ENCODE measurements at places on chromosomes 5 and 9.

DNA sequence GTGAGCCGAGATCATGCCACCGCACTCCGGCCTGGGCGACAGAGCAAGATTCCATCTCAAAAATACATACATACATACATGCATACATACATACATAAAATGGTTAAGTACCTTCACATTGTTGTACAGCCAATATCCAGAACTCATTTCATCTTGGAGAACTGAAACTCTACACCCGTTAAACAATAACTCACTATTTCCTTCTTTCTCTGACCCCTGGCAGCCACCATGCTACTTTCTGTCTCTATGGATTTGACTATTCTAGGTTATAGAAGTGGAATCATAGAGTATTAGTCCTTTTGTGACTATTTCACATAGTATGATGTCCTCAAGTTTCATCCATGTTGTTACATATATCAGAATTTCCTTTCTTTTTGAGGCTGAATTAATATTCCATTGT is 9.6 kb upstream of the KIF27 start:
- no peak for DNase-seq

DNA sequence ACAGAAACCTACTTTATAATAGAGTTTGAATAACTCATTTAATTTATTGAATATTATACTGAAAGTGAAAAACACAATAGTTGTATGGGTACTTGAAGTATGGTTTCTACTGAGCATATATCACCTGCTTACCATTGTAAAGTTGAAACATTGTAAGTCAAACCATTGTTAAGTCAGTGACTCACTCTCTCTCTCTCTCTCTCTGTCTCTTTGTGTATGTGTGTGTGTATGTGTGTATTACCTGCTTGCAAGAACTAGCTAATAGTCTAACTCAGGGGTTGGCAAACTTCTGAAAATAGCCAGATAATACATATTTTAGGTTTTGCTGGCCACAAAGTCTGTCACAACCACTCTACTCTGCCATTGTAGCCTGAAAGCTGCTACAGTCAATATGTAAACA is 564.3 kb upstream of the ZNF608 start:
- DNase-seq, result no peak

- DNase-seq, result no peak
Measured at GRCh38 chr9:17491780-17492179, 87.1 kb upstream of the SH3GL2 start.

GRCh38 chr5:93305984-93306383 is 275.0 kb downstream of the NR2F1-AS1 start:
- DNase-seq, result no peak

DNA sequence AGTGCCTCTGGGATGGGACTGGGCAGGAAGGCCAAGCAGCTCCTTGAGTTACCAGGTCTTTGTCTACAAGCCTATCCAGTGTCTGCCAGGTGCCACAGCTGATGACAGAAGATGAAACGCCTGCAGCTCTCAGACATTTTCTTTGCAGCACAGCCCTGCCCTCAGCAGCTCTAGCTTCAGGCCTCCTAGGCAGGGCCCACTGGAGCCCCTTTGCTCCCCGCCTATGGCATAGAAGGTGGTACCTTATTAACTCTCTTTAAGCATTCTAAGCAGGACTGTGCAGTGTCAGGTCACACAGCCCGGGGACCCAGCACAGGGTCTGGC is 1.3 kb upstream of the SKP1 start:
- DNase-seq, result no peak

DNA sequence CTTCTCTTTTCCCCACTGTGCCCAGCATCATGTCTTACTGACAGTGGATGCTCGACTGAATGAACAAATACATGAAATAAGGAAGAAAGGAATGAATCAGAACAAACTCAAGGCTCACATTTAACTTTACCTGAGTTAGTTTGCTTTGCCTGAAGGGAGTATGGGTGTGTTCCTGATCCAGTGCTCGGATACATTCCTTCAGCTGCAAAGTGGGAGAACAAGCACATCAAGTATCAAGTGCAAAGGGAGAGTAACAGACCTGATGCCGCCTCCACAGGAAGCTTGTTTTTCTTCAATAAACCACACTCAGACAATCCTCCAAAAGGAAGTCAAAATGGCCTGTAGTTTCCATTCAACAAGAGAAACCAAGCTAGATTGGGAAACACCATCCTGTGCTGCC is 66.1 kb downstream of the KIF24 start:
- no peak for DNase-seq

DNA sequence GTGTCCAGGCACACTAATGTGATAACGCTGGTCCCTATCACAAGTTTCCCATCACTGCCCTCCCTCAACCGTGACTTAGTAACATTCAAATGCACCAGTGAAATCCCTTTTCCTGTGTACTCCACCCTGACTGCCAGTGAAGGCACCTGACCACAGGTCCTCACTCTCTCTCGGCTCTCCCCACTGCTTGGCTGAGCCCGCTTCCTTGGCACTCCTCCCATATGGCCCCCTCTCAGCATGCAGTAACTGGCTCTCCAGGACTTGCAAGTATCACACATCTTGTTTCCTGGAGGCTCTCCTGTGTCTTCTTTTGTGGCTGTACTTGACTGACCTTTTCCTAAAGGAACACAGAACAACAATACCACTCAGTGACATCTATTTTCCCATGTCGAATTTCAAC is 292.0 kb upstream of the ZNF608 start:
- DNase-seq, result no peak

DNA sequence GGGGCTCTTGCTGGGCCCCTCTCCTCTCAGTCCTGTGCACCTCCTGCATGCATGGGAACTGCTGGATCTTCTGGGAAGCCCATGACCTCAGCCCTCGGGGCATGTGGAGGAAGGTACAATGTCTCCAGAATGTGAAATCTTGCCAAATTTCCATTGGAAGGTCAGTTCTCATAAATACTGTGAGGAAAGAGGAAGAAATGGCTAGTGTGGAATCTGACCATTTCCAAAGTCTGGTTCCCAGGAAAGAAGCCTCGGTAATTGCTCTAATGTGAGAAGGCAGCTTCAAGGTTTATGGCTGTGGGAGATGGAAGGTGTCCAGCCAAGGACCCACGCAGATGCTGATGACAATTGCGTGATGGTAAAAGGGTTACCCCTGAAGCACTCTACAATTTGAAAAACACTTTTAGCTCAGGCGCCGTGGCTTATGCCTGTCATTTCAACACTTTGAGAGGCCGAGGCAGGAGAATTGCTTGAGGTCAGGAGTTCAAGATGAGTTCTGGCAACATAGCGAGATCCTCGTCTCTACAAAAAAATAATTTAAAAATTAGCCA is 8.1 kb upstream of the IL17B start:
- no peak for DNase-seq

GRCh38 chr9:111063332-111063731 is 25.1 kb upstream of the LPAR1 start:
- DNase-seq, result no peak

DNA sequence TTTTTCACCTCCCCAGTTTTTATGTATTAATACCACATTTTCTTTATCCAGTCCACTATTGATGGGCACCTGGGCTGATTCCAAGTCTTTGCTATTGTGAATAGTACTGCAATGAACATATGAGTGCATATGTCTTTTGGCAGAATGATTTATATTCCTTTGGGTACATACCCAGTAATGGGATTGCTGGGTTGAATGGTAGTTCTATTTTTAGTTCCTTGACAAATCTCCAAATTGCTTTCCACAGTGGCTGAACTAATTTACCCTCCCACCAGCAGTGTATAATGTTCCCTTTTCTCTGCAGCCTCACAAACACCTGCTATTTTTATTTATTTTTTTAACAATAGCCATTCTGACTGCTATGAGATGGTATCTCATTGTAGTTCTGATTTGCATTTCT is 340.2 kb downstream of the ADAMTS6 start:
- DNase-seq, result no peak

- no peak for DNase-seq
Measured at GRCh38 chr5:168347368-168348083, 56.1 kb downstream of the WWC1 start.

DNA sequence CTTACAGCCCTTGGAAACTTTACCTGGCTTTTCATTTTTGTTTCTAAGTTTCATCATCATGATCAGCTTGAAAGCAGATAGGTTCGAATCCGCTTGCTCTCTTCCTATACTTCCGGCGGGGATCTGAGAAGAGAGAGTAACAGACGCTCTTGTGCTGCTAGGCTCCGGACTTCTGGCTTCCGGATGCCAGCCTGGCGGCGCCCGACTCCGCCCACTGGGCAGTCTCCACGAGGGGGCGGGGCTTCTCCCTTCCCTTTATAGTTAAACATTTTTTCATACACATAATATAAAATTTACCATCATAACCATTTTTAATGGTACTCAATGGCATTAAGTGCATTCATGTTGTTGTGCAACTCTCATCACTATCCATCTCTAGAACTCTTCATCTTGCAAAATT is 49.5 kb upstream of the ELOVL7 start:
- DNase-seq, result no peak

GRCh38 chr9:98897745-98898144 is 46.0 kb upstream of the COL15A1 start:
- DNase-seq, result no peak

DNA sequence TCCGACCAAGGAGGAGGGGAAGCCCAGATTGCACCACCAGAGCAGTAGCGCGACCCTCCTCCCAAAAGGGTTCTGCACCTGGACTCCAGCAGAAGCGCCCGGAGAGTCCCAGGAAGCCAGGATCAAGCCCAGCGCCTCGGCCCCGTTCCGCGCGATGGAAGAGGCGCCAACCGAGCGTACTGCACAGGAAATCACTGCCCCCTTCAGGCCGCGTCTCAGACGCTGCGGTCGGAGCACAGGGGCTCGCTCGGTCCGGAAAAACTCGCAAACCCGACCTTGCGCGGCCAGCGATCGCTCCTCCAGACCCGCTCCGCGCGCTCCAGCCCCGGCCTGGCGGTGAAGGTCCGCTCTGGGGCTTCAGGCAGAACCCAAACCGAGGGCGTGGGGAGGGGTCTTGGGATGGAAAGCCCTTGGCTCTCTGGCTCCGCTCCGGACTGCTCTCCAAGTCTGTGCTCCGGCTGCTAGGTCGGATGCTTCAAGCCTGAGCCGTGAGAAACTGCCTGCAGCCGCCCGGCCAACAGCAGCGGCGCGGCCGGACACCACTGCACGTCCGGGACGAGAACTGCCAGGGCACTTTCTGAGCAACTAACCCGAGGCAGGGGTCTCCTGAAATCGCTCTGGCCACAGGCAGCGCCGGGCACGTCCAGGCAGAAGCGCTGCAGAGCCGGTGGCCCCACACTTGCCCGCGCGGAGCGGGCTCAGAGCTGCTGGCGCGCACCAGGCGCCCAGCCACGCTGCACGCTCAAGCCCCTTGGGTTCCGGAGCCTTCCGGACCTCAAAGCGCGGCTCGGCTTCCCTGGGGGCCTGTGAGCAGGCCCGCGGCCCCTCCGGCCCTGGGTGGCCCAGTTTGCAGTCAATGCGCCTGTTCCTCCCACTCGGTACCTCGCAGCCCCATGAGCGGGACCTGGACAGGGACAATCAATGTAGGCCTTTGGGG is 1.3 kb downstream of the GABBR2 start:
- DNase-seq, result no peak

- DNase-seq, result no peak
Measured at GRCh38 chr9:90432951-90433350, 209.7 kb downstream of the DIRAS2 start.

DNA sequence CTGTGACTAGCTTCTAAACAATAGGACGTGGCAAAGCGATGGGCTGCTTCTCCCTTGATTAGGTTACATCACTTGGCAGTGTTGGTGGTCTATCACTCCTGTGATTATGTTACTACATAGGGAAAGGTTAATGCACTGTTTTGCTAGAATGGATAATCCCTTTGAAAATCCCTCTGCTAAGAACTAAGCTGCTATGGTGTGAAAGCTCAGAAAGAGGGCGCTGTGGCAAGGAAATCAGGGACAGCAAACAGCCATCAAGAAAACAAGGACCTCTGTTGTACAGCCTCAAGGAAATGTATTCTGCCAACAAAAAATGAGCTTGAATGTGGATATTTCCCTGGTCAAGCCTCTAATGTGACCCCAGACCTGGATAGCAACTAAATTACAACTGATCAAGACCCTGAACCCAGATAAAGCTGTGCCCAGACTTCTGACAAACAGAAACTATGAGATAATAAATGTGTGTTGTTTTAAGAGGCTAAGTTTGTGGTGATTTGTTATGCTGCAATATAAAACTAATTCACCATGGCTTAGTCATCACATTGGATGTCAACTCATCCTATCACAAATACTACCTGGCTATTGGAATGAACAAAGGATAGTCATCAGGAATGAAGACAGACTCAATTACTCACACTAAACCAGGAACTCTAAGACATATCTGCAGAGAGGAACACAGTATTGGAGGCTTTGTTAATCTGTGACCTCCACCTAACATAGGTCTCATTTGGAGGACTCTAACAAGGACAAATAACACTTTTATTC is 1215.9 kb downstream of the EFNA5 start:
- no peak for DNase-seq

DNA sequence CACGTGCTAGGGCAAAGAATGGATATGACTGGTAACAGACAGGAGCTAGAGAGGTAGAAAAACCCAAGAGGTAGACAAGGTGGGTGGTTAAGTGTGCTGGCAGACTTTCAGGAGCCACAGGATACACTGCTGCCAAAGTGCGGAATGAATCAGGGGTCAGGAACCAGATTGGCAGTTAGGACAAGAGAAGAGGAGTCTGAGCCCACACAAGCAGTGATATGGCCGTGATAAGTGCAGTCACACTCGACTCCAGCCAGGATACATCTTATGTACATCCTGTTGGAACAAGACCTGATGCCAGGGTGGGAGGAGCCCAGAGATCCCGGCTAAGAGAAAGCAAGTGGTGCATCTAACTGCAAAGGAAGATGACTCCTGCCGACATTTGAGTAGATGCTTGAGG is 10.0 kb downstream of the SLIT3 start:
- DNase-seq, result no peak

DNA sequence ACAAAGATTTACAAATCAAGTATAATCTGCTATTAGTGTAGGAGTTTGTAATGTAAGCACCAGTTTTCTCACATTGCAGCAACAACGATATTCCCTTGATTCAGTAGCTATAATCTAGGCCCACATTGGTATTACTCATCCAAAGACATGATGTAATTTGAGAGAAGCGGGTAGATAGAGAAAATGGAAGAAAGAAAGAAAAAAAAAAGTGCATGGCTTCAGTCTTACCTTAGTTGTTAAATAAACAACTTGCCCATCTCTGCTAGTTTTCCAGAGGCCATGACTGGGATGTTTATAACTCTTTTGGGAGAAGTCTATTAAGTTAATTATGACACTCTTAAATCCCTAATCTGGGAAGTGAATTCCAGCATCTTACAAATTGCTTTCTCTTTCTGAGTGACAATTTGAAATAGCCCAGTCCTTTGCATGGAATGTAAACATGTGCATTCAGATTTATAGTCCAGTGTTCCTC is 2.8 kb downstream of the MELK start:
- no peak for DNase-seq

GRCh38 chr9:115615821-115616665 is 498.1 kb upstream of the TNC start:
- no peak for DNase-seq

GRCh38 chr5:40442346-40442745 is 237.4 kb upstream of the PTGER4 start:
- DNase-seq, result no peak

DNA sequence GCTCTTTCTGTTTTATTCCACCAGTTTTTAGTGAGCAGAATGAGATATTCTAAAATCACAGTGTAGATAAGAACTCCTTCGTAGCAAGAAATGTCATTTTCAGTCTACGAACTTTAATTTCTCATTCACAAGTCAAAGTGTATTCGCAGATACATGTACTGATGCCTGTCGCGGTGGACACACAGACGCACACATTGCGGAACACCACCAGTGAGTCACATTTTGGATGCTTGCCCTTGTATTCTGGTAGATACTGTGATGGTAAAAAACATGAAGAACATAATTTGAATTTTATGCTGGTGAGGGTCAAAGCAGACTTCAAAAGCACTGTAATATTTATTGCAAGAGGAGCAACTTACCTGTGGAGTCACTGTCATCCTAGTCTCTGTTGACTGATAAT is 4.7 kb upstream of the C9orf57 start:
- DNase-seq, result no peak
